ENCODE measurements at places on chromosomes 11 and 22.

DNA sequence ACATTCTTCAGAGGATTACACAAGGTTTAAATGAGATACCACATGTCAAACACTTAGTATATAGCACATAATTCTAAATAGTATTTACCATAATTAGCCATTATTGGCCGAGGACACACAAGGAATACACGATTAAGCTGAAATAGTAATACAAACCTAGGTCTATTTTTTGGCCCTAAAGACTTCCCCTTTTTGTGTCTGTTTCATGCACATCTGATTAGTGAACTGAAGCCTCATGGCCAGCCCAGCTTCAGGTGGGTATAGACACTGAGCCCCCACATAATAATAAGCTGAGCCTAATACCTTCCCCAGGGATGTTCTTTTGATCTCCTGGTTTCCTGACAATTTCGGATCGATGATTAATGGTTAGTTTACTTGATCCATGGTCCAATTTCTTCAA is 2.1 kb downstream of the GLYATL1B start:
- H3K4me3 ChIP-seq = no peak overlapping the region
- H3K27ac ChIP-seq = no peak overlapping the region
- H3K4me1 ChIP-seq = no peaks in the 10 kb centered on the region
- DNase-seq = no peak
- no peaks in the 10 kb centered on the region for H3K27me3 ChIP-seq

- H3K27me3 ChIP-seq = no peaks in the 10 kb centered on the region
- H3K36me3 ChIP-seq = no peaks in the 10 kb centered on the region
- DNase-seq = no peak
- no peaks in the 10 kb centered on the region for H3K4me1 ChIP-seq
- H3K4me3 ChIP-seq = no peak overlapping the region
- no peak overlapping the region for H3K27ac ChIP-seq
Observed at GRCh38 chr11:27545946-27546345, 39.4 kb upstream of the LIN7C start.

- DNase-seq = no peak
- no peaks in the 10 kb centered on the region for H3K36me3 ChIP-seq
- H3K27ac ChIP-seq = no peak overlapping the region
- H3K4me3 ChIP-seq = no peak overlapping the region
- peaks cover 5% of the 10 kb centered on the region for H3K27me3 ChIP-seq
Observed at GRCh38 chr11:61930933-61931332, 13.6 kb upstream of the RAB3IL1 start.

- no peak overlapping the region for H3K4me3 ChIP-seq
- H3K27ac ChIP-seq = no peak overlapping the region
- no peak for DNase-seq
- no peaks in the 10 kb centered on the region for H3K36me3 ChIP-seq
- no peaks in the 10 kb centered on the region for H3K27me3 ChIP-seq
Observed at GRCh38 chr11:103875855-103876510, 160.5 kb upstream of the DDI1 start.

DNA sequence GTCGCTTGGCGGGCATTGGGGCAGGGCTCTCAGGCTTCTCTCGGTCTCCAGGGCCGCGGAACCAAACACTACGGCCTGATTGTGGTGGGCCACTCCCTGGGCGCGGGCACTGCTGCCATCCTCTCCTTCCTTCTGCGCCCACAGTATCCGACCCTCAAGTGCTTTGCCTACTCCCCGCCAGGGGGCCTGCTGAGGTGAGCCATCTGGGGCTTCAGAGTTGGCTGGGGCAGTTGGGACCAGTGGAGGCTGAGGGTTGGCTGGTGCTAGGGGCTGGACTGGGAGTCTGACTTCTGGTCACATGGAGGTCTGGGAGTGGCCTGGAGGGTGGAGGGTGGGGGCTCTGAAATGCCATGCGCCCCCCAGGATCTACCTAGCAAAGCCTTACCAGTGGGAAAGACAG is 15.3 kb upstream of the MYRF start:
- H3K27me3 ChIP-seq = no peaks in the 10 kb centered on the region
- no peak overlapping the region for H3K4me3 ChIP-seq
- no peak overlapping the region for H3K27ac ChIP-seq
- peaks cover 5% of the 10 kb centered on the region for H3K4me1 ChIP-seq
- no peaks in the 10 kb centered on the region for H3K36me3 ChIP-seq
